ENCODE measurements at places on chromosomes 6 and 20.

- DNase-seq = peak; percentile 96
Measured at GRCh38 chr20:40319741-40320516, 369.1 kb downstream of the MAFB start.

DNA sequence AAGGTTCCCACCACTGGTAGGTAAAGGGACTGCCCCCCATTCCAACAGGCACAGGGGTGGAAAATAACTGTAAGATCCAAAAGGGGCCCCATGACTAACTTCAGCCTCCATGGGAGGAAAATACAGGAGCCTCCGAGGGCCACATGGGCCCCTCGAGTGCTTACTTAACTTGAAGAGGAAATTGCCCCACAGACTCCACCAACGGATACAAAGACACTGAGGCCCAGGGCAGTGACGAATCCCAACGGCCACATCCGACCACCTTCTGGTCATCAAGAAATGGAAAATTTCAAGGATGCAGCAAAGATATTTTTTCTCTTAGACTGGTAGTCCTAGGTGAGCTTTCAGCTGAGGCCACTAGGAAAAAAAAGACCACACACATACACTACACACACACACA is 116.0 kb upstream of the MRPS10 start:
- no peak for DNase-seq

- DNase-seq = no peak
Measured at GRCh38 chr6:1486387-1486786, 97.0 kb downstream of the FOXF2 start.

GRCh38 chr6:327538-328116 is 35.3 kb downstream of the DUSP22 start:
- no peak for DNase-seq

DNA sequence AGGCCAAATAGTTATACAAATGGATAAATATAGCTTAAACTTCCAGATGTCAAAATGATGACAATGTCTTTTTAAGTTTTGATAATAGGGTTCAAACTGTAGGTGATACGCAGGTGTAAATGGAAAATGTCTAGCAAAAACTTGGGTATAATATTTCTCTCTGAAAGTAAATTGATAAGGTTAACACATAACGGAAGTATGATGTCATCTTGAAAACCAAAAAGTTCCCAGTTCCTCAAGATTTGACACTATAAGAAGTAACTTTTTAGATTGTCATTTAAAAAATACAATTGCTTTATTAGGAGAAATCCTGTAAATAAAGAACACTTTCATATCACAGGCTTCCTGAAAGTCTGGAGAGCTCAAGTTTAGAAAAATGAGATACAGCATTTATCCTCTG is 483.4 kb downstream of the FRK start:
- no peak for DNase-seq

- DNase-seq = peak; percentile 54
Measured at GRCh38 chr20:62887860-62888239, 26.2 kb upstream of the TCFL5 start.

- DNase-seq = no peak
Measured at GRCh38 chr6:137927777-137928218, 60.7 kb downstream of the TNFAIP3 start.

DNA sequence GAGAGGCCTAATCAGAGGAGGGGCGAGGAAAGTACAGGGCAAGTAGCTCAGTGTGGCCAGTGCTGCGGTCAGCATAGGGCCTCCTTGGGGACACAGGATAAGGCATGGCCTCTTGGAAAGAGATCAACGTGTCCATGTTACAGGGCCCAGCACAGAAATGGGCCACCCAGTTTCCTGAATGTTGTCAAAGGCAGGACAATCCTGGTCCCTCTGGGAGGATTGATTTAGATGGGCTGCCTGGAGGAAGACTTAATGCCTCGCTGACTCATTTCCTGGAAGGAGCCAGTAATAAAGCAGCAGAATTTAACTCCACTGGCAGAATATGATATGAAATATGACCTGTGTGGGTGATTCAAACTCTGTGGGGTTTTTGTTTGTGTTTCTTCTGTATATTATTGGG is 16.6 kb downstream of the DDO start:
- no peak for DNase-seq

- peak; percentile 72 for DNase-seq
Measured at GRCh38 chr6:138590796-138591709, 91.8 kb upstream of the NHSL1 start.
